ENCODE measurements at places on chromosomes 1 and 21.

DNA sequence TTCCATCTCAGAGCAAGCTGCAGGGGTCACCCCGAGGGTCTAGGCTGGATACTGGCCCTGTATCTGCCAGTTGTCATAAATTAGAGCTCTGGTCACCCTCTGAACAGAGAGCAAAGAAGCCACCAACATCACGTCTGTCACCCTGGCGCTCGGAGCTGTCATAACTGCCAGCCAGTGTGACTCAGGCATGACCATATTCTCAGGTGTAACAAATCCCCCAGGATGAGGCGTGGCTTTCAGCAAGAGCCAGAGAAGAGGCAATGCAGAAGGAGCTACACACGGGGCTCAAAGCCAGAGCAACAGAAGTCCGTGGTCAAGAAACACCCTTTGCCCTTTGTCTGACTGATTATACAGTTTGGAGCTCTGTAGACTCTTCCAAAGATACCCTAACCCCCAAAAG is 40.0 kb downstream of the PRAMEF20 start:
- DNase-seq, result no peak

DNA sequence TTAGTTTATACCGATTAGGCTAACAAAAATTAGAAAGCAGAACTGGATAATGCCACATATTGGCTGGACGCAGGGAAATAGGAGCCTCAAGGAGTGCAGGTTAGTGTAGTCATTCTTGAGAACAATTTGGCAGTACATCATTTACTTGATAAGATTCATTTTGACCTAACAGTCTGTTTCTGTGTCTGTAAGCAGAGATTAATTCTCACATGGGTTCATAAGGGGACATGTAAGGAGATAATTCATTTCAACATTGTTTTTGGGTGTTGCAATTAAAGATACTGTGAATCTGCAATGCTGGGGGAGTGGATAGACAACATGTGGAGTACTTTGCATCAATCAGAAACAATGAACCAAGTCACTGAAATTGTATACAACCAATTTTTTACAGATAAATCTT is 32.0 kb downstream of the AGO3 start:
- DNase-seq, result no peak

DNA sequence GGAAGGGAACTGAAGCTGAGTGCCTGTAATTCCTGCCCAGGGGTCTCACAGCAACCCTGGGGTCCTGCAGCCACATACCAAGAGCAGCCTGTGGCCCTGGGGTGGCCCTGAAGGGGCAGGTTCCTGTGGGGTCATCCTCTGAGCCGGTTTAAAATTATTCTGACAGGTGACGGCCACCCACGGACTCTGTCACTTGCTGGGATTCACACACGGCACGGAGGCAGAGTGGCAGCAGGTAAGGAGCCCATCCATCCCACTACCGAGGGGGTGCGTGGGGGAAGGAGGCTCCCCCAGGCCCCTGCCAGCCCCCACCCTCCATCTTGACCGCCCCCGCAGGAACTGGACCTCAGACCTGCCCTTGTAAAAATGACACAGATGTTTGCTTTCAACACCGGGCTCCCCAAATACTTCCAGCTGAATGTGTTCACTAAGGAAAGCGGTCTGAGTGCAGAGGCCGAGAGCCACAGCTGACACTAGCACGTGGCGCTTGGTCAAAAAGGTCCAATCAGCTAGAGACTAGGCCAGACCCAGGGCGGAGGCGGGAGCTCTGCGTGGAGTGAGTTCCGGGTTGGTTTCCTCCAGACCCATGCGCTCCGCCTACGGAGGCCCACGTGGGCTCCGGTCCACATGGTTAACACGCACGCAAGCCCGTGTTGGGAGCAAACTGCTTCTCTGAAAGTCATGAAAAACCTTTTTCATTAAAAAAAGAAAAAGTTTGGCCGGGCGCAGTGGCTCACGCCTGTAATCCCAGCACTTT is 10.0 kb downstream of the YBEY start:
- DNase-seq, result no peak

- DNase-seq, result no peak
Observed at GRCh38 chr1:228445843-228446650, 29.4 kb upstream of the TRIM17 start.

GRCh38 chr1:168636200-168636599 is 59.8 kb downstream of the XCL1 start:
- peak; percentile 13 for DNase-seq
